Stimulated activated CD4-positive, alpha-beta T cell treated with anti-CD3 and anti-CD28 coated beads, Interleukin-1b, Interleukin-23, amount 100 ng/mL, for 1 hour (primary cell): ENCODE measurements at places on chromosomes 2 and 18.

GRCh38 chr18:57343833-57344232, 8.5 kb upstream of the ST8SIA3 start:
- DNase-seq: no peak

GRCh38 chr2:136117391-136117841, 533 bp downstream of the CXCR4 start:
- DNase-seq: no peak

DNA sequence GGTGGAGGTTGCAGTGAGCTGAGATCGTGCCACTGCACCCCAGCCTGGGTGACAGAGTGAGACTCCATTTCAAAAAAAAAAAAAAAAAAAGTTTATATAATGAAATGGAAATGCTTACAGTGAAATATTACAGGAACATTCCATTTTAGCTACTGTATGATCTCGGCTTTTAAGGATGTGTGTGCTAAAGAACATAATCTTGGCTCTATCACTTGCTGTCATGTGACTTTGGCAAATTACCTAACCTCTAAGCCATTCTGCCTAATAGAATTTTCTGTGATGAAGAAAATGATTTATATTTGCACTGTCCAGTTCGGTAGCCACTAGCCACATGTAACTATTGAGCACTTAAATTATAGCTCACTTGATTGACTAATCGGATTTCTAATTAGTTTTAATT, 36.3 kb downstream of the SMAD4 start:
- no peak for DNase-seq

DNA sequence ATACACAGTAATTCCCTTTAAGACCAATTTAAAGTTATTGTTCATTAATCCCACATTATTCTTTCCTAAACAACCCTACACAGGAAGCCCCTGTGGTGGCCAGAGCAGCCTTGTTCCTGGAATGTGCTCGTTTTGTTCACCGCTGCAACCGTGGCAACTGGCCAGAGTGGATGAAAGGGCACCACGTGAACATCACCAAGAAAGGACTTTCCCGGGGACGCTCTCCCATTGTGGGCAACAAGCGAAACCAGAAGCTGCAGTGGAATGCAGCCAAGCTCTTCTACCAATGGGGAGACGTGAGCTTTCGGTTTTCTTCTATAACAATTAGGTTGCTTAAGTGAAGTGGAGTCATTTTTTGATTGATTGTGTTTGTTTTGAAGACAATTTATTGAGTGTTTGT, 101.0 kb downstream of the UNC80 start:
- no peak for DNase-seq

DNA sequence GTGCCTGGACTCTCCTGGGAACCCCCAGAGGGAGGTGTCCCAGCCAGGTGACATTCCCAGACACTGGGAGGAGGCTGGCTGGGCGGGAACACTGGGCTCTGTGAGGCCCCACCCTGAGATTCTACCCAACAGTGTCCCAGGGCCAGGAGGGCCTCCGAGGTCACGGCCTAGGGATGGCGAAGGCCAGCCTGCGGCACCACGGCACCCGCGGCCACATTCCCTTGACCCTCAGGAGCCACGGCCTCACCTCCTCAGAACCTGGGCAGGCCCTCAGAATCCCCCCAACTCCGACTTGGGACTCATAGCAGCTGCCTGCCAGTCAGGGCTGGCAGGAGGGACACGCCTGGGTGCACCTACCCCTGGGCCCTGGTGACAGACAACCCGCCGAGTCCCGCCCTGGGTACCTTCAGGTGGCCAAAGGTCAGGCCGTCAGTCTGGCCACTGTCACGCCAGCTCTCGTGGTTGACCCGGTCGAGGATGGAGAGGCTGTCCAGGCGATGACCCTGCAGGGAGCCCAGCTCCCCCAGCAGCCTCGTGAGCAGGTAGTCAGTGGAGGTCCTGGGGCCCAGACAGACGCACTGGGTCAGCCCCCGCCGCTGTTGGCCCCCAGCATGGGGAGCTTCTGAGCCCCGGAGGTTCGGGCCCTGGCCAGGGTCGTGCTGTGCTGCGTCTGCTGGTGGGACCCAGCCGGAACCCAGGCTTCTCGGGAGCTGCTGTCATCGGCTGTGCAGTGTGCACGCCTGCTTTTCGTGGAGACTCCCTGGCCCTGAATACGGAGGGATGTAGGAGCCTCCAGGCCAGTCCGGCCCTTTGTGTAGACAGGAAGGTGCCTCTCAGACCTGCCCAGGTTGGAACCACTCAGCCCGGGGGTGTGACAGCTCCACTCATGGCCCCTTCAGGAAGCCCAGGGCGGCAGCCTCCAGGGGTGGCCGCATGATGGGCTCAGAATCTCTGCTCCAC, 6.1 kb downstream of the MAB21L4 start:
- DNase-seq: no peak

- DNase-seq: no peak
Measured at GRCh38 chr18:41922176-41922575, 32.9 kb upstream of the PIK3C3 start.

- no peak for DNase-seq
Measured at GRCh38 chr18:11999429-11999828, 18.1 kb downstream of the IMPA2 start.

DNA sequence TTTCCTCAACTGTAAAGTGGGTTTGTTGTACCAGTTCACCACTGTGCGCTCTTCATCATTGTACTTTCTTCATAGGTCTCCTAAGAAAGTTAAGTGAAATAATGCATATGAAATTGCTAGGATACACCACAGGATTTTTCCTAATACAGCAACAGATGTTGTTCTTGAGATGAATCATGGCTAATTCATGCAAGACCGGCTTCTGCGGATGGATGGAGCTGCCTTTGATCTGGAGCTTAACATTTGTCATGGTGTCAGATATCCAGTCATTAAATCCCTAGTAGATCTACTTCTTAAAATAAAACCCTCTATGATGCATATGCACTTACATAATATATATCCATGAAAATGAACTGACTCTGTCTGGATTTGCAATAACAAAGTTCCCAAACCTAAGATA, 114.1 kb downstream of the COL6A3 start:
- no peak for DNase-seq

DNA sequence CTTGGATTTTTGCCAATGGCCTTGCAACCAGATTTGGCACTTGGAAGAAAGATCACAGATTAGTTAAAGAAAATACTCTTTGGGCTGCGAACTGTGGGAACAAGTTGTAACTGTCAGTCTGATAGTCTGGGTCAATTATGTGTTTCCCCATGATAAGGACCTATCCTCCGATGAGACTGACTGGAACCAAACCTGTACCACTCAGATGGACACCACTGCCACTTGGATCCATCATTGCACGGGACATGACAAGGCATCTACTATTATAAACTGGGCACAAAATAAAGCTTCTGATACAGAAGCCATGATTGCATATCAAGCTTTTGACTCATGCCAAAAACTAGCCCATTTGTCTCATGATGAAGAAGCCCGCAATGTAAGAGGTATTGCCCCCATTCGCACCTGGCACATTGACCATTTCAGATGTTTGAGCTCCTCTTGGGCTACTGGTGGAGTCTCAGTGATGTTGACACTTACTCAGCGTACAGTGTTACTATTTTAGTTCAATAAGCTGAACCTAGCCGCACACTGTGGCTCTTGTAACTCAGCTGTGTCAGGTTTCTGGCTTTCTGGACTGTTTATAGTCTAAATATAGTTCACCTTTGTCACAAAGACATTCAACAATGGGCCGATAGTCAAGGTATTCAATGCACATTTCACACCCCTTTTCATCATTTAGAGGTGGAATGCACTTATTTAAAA, 179.8 kb upstream of the RBBP8 start:
- no peak for DNase-seq

DNA sequence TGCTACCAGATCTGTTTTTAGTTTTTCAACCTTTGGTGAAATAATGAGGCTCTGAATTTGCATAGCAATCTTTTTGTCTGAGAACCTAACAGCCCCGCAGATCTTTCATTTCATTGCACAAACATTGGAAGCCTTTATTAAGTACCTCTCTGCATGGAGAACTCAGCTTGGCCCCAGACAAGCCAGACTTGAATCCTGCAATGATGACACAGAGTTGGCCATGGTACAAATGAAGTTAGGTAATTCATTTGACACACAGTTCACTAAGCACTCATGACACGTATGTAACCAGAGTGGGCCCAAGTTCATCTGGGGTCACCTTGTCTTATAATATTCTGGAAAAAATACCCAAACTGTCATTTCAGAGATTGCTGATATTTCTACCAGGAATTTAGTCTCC, 439.1 kb upstream of the ID2 start:
- no peak for DNase-seq

DNA sequence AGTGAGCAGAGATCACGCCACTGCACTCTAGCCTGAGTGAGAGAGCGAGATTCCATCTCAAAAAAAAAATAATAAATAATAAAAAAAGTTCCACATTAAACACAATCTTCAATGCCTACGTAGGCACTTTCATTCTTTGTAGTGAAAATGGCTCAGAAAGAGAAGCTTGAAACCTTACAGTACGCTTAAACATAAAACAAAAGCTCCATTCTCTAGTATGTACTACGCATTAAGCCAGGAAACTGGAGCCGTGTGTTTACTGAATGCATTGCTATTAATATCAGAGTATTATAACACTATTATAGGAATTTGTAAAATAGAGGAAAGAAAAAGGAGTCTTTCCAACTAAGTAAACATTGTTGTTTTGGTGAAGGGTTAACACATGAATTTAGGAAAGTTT, 41.3 kb upstream of the LMAN1 start:
- no peak for DNase-seq

GRCh38 chr18:1483385-1483784, 578.7 kb downstream of the ADCYAP1 start:
- no peak for DNase-seq

DNA sequence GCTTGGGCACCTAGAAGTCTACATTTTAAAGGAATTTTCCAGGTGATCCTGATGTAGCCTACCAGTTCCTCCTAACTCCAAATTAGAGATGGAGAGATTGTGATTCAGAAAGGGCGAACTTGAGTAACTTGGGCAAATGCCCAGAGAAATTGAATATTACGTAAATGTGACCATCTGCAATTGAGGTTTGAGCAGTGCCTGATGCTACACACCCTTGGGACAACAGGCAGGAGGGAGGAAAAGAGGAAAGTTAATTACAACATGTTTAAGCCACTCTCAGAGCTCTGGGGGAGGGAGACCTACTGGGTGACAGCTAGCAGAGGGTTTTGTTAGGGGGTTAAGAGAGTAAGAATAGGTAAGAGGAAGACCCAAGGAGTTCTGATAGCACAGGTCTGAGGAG, 208.9 kb downstream of the LPIN1 start:
- no peak for DNase-seq

GRCh38 chr2:142872882-142873724, 4.4 kb upstream of the KYNU start:
- no peak for DNase-seq

DNA sequence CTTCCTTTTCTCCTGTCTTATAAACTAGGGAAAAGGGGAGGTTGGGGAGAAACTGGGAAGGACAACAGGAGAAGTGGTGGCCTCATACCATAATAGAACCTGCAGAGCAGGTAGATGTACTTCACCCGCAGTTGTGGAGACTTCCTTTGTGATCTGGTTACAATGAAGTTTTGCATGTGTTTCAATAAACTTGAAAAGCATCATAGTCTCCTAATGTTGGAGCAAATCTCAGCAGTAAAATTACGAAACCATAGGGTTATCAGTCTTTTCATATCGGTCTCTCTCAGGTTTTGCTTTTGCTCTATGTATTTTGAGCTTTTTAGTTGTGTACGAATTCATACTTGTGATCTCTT, 30.5 kb downstream of the ANO7 start:
- DNase-seq: no peak

- DNase-seq: no peak
Measured at GRCh38 chr2:177584030-177584692, 191.6 kb downstream of the AGPS start.

GRCh38 chr2:105974812-105975211, 219.3 kb downstream of the UXS1 start:
- DNase-seq: no peak

DNA sequence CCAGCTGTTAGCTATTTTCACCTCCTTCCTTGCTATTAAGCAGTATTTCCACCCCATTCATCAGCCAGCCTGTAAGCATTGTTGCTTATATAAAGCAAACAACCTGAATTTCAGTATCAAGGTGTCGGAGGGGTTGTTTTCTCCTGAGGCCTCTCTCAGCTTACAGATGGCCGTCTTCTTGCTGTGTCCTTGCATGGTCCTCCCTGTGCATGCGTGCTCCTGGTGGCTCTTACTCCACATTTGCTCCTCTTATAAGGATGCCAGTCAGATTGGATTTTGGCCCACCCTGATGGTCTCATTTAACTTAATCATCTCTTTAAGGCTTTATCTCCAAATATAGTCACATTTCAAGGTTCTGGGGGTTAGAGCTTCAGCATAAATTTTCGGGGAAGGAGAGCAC, 2.6 kb downstream of the MAIP1 start:
- DNase-seq: no peak

DNA sequence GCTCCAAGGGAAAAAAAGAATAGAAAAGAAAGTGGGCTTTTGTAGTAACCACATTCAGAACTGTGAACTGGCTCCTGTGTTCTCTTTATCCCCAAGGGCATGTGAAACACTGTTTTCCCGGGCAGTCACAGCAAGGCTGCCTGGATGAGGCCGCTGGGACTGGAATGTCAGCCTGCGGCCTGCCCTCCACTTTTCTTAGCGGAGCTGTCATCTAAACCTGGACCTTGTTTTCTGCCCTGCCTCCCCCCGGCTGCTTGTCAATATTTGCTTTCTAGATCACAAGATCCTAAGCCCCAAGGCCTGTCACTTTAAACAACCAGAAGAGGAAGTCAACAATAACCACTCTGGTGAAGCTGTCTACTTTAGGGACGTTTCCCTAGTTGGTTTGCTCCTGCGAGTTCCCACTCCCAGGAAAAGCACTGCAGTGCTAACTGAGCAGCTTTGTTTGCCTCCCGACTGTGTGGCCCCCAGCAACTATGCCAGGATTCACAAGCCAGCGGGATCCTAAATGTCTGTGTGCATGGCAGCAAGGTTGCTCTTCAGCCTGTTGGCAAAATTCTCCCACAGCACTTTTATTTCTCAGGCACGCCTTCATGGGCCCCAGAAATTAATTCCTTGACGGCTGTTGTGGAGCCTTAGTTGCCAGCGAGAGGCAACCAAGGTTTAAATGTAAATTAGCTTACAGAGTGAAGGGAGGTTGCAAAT, 30.6 kb downstream of the SOWAHC start:
- no peak for DNase-seq

DNA sequence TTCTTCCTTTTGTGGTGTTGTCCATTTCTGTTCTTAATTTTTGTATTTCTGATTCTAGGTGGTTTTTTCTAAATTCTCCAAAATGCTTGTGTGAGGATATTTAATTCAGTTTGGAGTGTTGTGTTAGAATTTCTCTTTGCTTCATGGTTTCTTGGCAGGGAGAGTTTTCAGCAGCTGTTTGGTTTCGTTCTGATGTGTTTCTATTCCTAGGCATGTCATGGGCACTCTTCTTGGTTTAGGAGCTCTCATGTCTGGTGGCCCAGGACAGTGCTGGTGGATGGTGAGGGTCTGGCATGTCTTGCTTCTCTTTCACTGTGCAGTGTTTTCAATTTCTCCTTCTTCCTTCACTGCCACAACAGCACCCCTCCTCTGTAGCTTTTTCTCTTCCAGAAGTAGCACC, 52.9 kb downstream of the OSBPL6 start:
- DNase-seq: no peak

GRCh38 chr2:53544871-53545558, 222.6 kb upstream of the CHAC2 start:
- no peak for DNase-seq

- no peak for DNase-seq
Measured at GRCh38 chr2:173986805-173987204, 21.6 kb upstream of the SP3 start.

GRCh38 chr2:17083902-17084301, 418.3 kb upstream of the CYRIA start:
- no peak for DNase-seq
